ENCODE measurements at places on chromosomes 11 and 22. TPM values are rescaled to one million over a fixed set of nuclear protein-coding genes. Genes with fewer than 3 reads are reported as not detected.

DNA sequence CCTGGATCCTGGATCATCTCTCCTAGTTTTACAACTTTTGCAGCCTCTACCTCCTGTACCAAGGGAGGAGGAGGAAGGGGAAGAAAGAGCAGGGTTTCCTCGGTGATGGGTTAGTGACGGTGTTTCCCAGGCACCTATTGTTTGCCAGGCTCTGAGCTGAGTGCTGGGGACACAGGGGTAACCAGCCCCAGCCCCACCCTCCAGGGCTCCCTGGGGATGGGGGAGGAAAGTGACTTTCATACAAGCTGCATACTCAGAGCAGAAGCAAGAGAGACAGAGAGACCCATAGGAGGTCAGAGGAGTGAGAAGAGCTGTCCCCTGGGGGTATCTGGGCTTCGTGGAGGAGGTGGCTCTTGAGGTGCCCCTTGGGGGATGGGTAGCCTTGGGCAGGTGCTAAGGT lies 89.4 kb upstream of the THY1 start:
- no peak overlapping the region for H3K27ac ChIP-seq
- peaks cover 5% of the 10 kb centered on the region for H3K4me1 ChIP-seq
- no peak for DNase-seq

GRCh38 chr11:16418428-16419097 lies 62.2 kb upstream of the SOX6 start:
- no peaks in the 10 kb centered on the region for H3K4me1 ChIP-seq
- no peaks in the 10 kb centered on the region for H3K36me3 ChIP-seq
- no peaks in the 10 kb centered on the region for H3K27me3 ChIP-seq
- H3K27ac ChIP-seq: no peak overlapping the region
- no peak for DNase-seq

- no peak overlapping the region for H3K4me3 ChIP-seq
- H3K27ac ChIP-seq: no peak overlapping the region
- no peak for DNase-seq
- H3K4me1 ChIP-seq: peaks cover 12% of the 10 kb centered on the region
- H3K27me3 ChIP-seq: peaks cover 26% of the 10 kb centered on the region
Observed at GRCh38 chr22:50609599-50609998, 9.0 kb downstream of the MAPK8IP2 start.

DNA sequence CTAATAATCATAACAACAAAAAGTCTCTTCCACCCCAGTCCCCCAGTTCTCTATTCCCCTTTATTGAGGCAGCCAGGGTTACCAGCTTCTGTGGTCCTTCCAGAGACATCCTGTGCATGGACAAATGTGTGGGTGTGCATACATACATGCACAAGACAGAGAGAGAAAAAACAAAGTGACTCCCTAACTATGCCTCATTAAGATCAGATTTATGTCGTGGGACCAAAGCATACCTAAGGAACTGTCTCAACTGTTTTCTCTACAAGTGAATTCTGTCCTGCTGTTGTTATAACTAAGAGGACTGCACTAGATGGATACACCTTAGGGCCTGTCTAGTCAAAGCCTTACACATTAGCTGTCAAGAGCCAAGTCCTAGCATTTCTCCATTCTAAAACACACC lies 106.7 kb downstream of the MRTFA start:
- peaks cover 72% of the 10 kb centered on the region for H3K4me1 ChIP-seq
- peaks cover 14% of the 10 kb centered on the region for H3K36me3 ChIP-seq
- H3K27ac ChIP-seq: no peak overlapping the region
- no peak overlapping the region for H3K4me3 ChIP-seq
- DNase-seq: no peak

DNA sequence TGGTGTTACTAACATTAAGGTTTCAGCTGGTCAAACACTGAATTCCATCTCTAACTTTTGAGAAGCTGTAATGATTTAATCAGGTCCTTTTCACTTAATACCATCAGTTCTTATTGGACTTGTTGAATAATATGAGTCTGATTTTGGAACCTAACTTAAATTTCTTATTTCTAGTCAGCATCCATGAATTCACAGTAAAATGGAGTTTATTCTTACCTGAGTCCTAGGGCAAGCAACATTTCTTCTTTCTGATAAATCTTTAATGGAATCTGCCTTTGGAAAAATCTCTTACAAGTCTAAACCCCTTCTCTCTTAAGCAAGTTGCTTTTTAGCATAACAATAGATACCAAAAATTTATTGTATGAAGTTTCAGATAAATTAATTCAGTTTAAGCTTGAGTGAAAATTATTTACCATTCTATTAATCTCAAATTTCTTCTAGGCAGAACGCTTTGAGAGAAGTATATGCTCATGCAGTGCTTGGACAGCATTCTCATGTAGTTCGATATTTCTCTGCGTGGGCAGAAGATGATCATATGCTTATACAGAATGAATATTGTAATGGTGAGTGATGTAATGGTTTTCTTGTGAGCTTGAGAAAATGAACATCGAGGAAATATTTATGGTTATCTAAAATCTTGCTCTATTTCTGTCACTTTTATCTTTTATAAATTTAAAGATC lies 3.4 kb downstream of the WEE1 start:
- peaks cover 59% of the 10 kb centered on the region for H3K36me3 ChIP-seq
- H3K27ac ChIP-seq: peak overlapping the region; percentile 89
- no peaks in the 10 kb centered on the region for H3K27me3 ChIP-seq
- H3K4me3 ChIP-seq: peak overlapping the region; percentile 92
- H3K4me1 ChIP-seq: peaks cover 56% of the 10 kb centered on the region

- peaks cover 2% of the 10 kb centered on the region for H3K27me3 ChIP-seq
- H3K36me3 ChIP-seq: no peaks in the 10 kb centered on the region
- H3K27ac ChIP-seq: no peak overlapping the region
- no peak for DNase-seq
- no peak overlapping the region for H3K4me3 ChIP-seq
Observed at GRCh38 chr11:130849215-130849568, 67.1 kb downstream of the SNX19 start.

DNA sequence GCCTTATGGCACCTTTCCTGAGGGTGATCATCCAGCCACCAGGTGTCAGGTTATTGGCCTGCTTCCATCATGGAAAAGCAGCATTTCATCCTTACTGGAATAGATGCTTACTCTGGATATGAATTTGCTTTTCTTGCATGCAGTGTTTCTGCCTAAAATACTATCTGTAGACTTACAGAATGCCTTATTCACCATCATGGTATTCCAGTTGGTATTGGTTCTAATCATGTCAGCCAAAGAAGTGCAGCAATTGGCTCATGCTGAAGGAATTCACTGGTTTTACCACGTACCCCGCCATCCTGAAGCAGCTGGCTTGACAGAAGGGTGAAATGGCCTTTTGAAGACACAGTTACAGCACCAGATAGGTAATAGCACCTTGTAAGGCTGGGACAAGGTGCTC lies 194.2 kb downstream of the AASDHPPT start:
- H3K36me3 ChIP-seq: no peaks in the 10 kb centered on the region
- DNase-seq: no peak
- H3K27ac ChIP-seq: no peak overlapping the region
- no peaks in the 10 kb centered on the region for H3K27me3 ChIP-seq

GRCh38 chr22:19959043-19959586 lies 17.5 kb upstream of the TXNRD2 start:
- H3K4me3 ChIP-seq: no peak overlapping the region
- H3K27ac ChIP-seq: no peak overlapping the region
- H3K36me3 ChIP-seq: no peaks in the 10 kb centered on the region
- no peaks in the 10 kb centered on the region for H3K27me3 ChIP-seq
- no peak for DNase-seq

DNA sequence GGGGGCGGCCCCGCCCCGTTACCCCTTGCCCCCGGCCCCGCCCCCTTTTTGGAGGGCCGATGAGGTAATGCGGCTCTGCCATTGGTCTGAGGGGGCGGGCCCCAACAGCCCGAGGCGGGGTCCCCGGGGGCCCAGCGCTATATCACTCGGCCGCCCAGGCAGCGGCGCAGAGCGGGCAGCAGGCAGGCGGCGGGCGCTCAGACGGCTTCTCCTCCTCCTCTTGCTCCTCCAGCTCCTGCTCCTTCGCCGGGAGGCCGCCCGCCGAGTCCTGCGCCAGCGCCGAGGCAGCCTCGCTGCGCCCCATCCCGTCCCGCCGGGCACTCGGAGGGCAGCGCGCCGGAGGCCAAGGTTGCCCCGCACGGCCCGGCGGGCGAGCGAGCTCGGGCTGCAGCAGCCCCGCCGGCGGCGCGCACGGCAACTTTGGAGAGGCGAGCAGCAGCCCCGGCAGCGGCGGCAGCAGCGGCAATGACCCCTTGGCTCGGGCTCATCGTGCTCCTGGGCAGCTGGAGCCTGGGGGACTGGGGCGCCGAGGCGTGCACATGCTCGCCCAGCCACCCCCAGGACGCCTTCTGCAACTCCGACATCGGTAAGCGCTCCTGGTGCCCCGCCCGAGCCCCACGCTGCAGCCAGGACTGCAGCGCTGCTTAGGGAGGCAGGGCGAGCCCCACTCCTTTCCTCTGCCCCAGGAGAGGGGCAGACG lies at the start of gene TIMP3:
Gene TIMP3 (plus strand): TSS at position 169 of the 700 bp plus-strand sequence. CDS start 297 bp downstream, at position 466.
- no peak within 1 kb of the TSS for H3K4me3 ChIP-seq
- H3K4me1 ChIP-seq: peaks cover 2% of the 10 kb centered on the region
- no peak within 1 kb of the TSS for H3K27ac ChIP-seq
- no peak for DNase-seq

C11orf52 gene
- 0.27 TPM for total RNA-seq

DNA sequence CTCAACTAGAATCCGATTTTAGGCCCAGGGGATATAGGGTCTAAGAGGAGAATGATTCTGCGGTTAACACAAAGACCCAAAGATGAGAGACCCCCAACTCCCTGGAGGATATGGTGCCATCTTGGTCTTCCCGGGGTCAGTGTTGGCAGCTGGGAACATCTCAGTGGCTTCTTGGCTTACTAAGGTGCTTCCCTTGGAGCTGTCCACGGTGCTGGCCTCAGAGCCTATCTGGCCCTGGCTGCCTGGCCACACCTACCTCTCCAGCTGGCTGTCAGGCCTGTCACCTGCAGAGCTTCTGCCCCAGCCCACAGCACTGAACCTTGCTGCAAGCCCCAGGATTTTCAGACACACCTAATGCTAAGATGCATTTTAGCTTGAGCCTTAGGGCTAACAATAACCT lies 70.7 kb upstream of the THY1 start:
- no peaks in the 10 kb centered on the region for H3K4me1 ChIP-seq
- peaks cover 3% of the 10 kb centered on the region for H3K27me3 ChIP-seq
- no peak overlapping the region for H3K4me3 ChIP-seq
- peak; percentile 16 for DNase-seq
- H3K36me3 ChIP-seq: no peaks in the 10 kb centered on the region

ROBO4 gene
- not detected for total RNA-seq

GRCh38 chr22:36364255-36365019 lies 23.3 kb downstream of the MYH9 start:
- H3K4me3 ChIP-seq: peak overlapping the region; percentile 49

- H3K27ac ChIP-seq: no peak overlapping the region
- DNase-seq: no peak
- H3K4me3 ChIP-seq: no peak overlapping the region
- no peaks in the 10 kb centered on the region for H3K27me3 ChIP-seq
- H3K4me1 ChIP-seq: no peaks in the 10 kb centered on the region
Observed at GRCh38 chr22:49627217-49628181, 200.2 kb downstream of the BRD1 start.

GRCh38 chr11:39965701-39966100 lies 1493.8 kb downstream of the LRRC4C start:
- DNase-seq: no peak
- H3K4me3 ChIP-seq: no peak overlapping the region
- no peaks in the 10 kb centered on the region for H3K36me3 ChIP-seq
- H3K27me3 ChIP-seq: no peaks in the 10 kb centered on the region

RIMBP3B gene
- total RNA-seq: 0.84 TPM

- H3K27ac ChIP-seq: no peak overlapping the region
- no peaks in the 10 kb centered on the region for H3K36me3 ChIP-seq
- H3K4me3 ChIP-seq: no peak overlapping the region
- no peak for DNase-seq
- H3K27me3 ChIP-seq: peaks cover 10% of the 10 kb centered on the region
- no peaks in the 10 kb centered on the region for H3K4me1 ChIP-seq
Observed at GRCh38 chr11:1064167-1064566, 10.5 kb upstream of the MUC2 start.

DNA sequence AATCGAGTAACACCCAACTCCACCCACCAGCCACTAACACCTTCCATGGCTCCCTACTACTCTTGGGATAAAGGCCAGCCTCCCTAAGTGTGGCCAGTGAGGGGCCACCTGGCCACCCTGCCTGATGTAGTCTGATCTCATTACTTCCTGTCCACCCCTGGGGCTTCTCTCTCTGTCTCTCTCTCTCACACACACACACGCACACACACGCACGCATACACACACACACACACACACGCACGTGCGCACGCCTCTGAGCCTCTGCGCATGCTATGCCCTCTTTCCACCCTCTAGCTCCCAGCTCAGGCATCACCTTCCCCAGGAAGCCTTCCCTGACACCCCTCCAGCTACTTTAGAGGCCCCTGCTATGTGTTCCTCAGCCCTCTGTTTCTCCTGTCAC lies 3.9 kb downstream of the MFNG start:
- H3K4me1 ChIP-seq: peaks cover 40% of the 10 kb centered on the region
- peaks cover 46% of the 10 kb centered on the region for H3K36me3 ChIP-seq
- no peaks in the 10 kb centered on the region for H3K27me3 ChIP-seq
- peak overlapping the region; percentile 91 for H3K27ac ChIP-seq
- H3K4me3 ChIP-seq: peak overlapping the region; percentile 88
- no peak for DNase-seq

CD3E gene
- 841 TPM for total RNA-seq
